Calu3 (cell line): ENCODE measurements at places on chromosomes 1 and 21. TPM values are rescaled to one million over a fixed set of nuclear protein-coding genes. Genes with fewer than 3 reads are reported as not detected.

The MMEL1 gene
- 5.6 and 10.9 TPM in 2 replicates for total RNA-seq

- no peak for DNase-seq
These were observed 9.4 kb downstream of the RUSC1 start for GRCh38 chr1:155329980-155330598.

DNA sequence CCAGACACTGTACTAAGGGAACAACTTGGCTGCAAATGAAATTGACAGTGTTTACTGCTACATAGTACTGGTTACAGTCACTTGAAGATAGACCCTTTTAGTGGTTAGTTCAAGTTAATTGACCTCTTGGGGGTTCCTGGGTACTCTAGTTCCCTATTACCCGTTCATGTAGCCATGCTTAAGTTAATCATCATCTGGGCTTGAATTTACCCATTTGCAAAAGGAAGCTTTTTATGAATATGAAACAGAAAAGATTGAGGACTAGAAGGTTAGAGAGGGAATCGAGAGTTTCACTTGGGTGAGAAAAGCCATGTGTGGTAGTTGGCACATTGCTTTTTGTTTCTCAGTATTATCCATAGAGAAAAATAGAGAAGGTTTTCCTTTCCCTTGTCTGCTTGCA is 2.7 kb downstream of the MIA3 start:
- no peak for DNase-seq

DNA sequence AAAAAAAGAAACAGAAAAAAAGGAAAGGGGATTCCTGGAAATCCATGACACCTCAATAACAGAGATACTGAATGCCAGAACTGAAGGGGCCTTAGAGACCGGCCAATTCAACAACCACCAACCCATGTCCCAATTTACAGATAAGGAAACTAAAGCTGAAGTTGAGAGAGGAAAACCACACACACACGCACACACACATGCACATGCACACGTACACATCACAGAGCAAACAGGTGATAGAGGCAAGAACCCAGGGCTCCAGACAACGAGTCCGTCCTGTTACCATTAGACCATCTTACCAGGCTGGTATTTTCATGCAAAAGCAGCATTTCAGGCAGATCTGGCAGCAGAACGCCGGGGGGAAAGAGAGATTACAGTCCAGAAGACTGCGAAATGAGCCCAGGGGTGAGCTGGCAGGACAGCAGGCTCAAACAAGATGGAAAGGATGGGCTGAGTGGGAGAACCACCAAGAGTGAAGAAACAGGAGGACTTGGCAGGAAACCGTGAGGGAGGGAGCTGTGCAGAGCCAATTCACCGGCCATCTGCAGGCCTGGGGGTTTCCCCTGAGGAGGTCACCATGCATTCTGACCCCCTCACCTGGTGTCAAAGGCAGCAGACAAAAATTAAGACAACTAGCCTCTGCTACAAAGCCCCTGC is 43.5 kb downstream of the PAFAH2 start:
- DNase-seq = no peak

DNA sequence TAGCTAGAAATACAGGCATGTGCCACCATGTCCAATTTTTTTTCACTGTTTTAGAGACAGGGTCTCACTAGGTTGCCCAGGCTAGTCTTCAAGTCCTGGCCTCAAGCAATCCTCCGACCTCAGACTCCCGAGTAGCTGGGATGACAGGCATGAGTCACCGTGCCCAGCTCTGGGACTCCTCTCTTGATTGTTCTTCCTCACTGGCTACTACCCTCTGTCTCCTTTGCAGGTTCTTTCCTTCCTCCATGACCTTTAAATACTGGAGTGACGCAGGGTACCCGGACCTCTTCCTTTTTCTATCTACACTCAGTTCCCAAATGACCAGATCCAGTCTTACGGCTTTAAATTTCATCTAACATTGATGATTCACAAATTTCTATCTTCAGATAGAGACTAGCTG is 34.9 kb downstream of the ASH1L start:
- peak; percentile 10 for DNase-seq

- no peak for DNase-seq
These were observed 1016.8 kb upstream of the ADGRL4 start for GRCh38 chr1:80023358-80023757.

DNA sequence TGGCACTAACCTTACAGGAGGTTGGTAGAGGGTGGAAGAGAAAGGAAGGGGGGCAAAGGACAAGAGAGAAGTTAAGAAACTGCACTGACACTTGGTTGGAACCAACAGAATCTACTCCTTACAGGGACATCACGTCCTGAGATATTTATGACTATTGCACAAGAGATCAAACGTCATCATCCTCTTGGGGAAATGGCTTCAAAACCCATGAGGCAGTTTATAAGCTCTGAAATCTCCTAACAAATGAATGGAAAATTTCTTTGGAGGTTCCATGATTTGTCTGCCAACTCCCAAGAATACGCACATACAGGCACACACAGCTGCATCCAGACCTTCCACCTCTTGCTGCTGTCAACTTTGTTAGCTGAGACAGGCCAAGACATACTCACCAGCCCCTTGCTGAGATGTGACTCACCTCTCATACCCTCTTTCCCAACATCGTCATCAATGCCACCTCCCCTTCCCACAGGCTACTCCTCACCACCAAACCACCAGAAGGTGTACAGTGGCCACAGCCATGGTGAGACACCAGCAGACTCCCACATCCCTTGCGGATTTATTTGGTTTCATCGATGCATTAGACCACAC is 135.5 kb downstream of the SETD4 start:
- DNase-seq = peak; percentile 11

- no peak for DNase-seq
These were observed 102.8 kb downstream of the NAV1 start for GRCh38 chr1:201641524-201642253.

DNA sequence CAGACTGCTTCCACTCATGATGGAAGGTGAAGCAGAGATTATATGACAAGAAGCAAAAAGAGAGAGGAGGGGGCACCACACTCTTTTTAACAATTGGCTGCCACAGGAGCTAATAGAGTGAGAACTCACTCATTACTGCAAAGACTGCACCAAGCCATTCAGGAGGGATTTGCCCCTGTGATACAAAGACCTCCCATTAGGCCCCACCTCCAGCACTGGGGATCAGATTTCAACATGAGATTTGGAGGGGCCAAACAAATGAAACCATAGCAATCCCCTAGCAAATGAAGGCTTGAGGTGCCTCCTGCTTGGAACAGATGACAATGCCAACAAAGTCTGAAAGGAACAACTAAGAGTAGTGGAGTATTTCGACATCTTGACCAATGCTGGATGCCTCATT is 122.5 kb upstream of the COA6 start:
- no peak for DNase-seq

GRCh38 chr1:115114308-115114707 is 25.0 kb upstream of the TSPAN2 start:
- DNase-seq = peak; percentile 75

GRCh38 chr1:46544561-46545240 is 6.7 kb downstream of the KNCN start:
- no peak for DNase-seq

DNA sequence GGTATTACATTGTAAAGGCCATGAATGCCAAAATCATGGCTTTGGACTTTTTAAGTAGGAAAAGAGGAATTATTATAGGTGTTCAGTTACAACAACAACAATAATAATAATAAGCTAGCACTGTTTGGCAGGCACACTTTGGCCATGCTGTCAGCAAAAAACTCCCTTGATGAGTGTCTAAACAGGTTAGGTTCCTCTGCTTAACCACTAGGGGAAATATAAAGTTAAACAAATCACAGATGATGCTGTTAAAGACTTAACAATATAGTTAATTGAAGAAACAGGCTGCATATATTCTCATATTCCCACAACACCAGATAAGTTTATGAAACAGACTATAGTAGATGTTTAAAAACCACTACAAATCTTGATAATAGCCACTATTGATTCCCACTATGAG is 46.4 kb downstream of the RGS21 start:
- no peak for DNase-seq
